Activated CD4-positive, alpha-beta T cell treated with anti-CD3 and anti-CD28 coated beads, Interleukin-2, amount 50 U/mL, for 24 hours (primary cell): ENCODE measurements at places on chromosomes 16 and 17.

GRCh38 chr17:82663381-82664275, 15.4 kb upstream of the WDR45B start:
- DNase-seq: no peak

DNA sequence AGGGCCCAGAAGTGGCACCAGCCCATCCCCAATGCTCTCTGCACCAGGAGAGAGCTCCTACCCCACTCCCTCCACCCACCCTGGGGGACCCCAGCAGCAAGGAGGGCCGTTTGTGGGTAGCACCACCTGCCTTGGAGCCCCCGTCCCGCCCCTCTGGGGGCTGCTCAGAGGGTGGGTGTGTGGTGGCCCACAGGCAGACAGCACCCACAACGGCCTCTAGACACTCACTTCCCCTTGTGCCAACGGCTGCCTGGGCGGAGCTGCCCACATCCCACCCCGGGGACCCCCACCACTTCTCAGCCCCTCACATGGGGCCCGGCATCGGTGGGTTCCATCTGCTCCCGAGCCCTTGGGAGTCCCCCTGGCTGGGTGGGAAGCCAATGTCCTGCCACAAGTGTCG, 33.3 kb downstream of the BAHCC1 start:
- no peak for DNase-seq

DNA sequence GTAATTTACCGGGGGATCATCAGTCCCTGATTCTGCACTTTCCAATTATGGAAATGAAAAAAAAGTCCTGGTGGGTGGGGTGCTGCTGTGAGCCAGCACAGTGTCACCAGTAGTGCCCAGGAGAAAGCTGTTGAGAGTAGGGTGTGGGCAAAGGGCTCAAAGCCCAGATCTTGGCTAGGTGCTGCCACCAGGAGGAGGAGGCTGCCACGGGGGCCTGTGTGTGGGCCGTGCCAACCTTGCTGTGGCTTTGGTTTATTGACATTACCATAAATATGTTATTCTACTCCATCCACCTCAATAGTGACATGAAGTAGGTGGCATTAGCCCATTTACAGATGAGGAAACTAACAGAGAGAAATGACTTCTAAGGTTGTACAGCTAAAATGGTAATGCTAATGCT, 6.7 kb upstream of the PRPSAP2 start:
- no peak for DNase-seq

GRCh38 chr16:73048292-73049080, 558 bp upstream of the ZFHX3 start:
- no peak for DNase-seq

GRCh38 chr16:50474138-50474537, 74.1 kb upstream of the NKD1 start:
- no peak for DNase-seq

- DNase-seq: no peak
These were observed 51.7 kb downstream of the SDK2 start for GRCh38 chr17:73592501-73592961.

DNA sequence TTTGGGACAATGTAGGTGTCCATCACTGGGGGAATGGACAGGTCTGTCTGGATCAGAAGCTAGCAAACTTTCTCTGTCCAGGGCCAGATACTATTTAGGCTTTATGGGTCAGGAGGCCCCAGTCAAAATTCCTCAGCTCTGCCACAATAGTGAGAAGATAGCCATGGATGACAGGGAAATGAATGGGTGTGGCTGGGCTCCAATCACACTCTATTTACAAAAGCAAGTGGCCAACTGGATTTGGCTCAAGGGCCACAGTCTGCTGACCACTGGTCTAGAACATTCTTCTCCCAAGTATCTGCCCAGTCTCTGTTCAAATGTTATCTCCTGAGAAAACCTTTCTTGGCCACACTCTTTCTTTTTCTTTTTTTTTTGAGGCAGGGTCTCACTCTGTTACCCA, 339.9 kb downstream of the SOX9 start:
- DNase-seq: no peak

GRCh38 chr16:85362443-85362842, 250.2 kb upstream of the CIBAR2 start:
- no peak for DNase-seq

DNA sequence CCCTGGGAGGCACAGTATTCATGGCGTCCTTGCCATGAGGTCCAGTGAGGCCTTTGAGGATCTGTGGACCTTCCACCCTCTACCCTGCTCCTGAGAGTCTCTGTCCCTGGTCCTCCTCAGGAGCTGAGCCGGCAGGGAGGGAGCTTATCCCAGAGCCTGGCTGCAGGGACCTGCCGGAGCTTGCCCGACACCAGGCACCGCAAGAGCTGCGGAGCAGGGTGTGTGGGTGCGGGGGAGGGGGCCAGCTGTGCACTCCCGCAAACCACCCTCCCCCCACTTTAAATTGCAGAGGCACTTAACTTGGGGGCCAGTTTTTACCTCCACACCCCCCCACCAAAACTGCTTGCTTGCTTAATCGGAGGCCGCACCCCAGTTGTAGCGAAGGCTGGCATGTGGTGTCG, 609 bp upstream of the ZNF750 start:
- DNase-seq: no peak

- no peak for DNase-seq
These were observed at the start of gene NTN3 for GRCh38 chr16:2471016-2471652. NTN3 (plus strand) TSS chr16:2471297; CDS start chr16:2471702, 405 bp downstream.

DNA sequence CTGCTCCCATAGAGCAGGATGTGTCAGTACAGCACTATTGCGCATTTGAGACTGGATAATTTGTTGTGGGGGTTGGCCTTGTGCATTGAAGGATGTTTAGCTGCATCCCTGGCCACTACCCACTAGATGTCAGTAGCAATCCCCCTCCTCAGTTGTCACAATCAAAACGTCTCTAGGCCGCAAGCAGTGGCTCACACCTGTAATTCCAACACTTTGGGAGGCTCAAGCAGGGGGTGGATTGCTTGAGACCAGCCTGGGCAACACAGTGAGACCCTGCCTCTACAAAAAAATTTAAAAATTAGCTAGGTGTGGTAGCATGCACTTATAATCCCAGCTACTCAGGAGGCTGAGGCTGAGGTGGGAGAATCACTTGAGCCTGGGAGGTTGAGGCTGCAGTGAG, 48.4 kb downstream of the CENPV start:
- no peak for DNase-seq

GRCh38 chr17:40019140-40019991, 4.1 kb downstream of the CSF3 start:
- no peak for DNase-seq

DNA sequence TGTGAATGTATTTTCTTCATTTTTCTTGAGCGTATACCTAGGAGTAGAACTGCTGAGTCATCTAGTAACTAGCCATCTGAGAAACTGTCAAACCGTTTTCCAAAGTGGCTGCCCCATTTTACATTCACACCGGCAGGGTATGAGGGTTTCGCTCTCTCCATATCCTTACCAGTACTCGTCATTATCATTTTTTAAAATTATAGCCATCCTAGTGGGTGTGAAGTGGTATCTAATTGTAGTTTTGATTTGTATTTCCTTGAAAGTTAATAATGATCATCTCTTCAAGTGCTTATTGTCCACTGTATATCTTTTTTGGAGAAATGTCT, 6.0 kb downstream of the RNF157 start:
- no peak for DNase-seq

DNA sequence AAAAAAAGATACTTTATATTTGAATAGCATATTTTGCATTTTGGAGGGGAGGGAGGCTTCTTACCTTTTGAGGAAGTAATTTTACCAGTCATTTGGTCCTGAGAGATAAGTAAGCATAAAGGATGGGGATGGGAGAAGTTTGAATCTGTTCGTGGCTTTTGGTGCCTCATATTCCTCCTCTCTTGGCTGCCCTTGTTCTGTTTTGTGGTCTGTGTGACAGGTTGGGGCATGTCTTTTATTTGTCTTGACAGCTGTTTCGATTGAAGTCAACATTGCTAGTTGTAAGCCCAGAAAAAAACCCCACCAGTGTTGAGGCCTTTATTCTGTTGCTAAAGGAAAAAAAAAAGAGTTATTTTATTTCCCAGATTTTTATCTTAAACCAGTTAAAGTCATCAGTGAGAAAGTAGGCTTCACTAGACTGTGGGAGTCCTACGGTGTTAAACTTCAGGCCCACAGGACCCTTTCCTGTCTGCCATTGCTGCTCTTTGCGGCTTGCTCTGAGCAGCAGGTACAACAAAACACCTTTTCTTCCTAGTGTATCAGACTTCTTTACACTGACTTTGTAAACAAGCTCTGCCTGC, 11.4 kb downstream of the SLC7A6 start:
- DNase-seq: no peak

DNA sequence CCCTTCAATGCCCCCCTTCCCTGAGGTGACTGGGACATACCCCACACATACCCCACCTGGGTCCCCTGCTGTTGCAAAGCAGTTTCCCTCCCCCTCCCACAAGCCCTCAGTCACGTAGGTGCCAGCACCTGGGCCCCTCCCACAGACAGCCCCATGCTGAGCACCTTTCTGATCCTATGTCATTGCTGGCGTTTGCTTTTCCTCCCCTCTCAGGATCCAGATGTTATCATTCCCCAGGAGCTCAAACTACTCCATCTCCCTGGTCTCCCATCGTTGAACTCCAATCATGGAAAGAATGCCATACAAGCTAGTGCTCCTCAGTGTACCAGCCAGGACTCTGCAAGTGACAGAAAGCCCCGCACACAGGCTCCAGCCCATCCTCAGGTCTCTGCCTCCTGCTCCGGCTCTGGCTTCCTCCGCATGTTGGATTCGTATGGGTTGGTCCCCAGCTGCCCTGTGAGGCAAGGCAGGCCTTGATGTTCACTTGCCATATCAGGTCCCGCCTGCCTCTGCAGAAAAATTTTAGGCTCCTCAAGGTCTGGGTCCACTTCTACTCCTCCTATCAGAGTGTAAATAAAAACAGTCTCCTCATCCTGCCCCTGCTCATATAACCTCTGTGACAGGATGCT, 31.4 kb upstream of the MED9 start:
- no peak for DNase-seq

- DNase-seq: no peak
These were observed 47.9 kb downstream of the PGS1 start for GRCh38 chr17:78426293-78426879.

GRCh38 chr16:31352376-31353115, 2.4 kb upstream of the ITGAX start:
- no peak for DNase-seq

DNA sequence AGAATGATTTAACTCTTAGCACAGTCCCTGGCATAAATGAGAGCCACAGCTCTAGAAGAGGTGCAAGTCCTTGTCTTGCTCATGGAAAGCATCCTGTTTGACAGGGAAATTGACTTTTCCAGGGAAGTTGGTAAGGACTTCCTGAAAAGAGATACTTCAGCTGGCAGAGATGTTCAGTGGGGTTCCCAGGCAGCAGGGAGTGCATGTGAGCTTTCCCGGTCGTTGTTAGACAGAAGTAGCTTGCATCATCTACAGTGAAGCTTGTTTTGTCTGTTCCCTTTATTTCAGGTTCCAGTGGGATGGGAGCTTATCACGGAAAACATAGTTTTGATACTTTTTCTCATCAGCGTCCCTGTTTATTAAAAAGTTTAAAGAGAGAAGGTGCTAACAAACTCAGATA, 22.9 kb downstream of the ALDH3A2 start:
- no peak for DNase-seq

- DNase-seq: no peak
These were observed 67.6 kb downstream of the USP31 start for GRCh38 chr16:23081675-23082119.

DNA sequence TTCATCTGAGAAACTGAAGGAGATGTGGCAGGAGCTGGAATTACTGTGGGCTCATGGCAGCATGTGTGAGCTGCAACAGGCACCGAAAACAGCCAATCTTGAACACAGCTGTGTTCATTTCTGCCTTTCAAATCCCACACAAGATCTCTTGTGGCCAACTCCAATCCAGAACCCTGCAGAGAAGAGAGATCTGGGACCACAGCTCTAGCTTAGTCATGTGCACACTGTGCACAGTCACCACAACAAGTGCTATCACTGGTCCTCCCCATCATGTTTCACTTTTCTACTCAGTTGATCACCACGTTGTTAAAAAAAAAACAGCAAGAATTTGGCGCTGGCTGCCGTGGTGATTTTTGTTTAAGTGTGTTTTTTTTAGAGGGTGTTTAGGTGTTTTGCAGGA, 254.5 kb upstream of the ELAC2 start:
- no peak for DNase-seq

DNA sequence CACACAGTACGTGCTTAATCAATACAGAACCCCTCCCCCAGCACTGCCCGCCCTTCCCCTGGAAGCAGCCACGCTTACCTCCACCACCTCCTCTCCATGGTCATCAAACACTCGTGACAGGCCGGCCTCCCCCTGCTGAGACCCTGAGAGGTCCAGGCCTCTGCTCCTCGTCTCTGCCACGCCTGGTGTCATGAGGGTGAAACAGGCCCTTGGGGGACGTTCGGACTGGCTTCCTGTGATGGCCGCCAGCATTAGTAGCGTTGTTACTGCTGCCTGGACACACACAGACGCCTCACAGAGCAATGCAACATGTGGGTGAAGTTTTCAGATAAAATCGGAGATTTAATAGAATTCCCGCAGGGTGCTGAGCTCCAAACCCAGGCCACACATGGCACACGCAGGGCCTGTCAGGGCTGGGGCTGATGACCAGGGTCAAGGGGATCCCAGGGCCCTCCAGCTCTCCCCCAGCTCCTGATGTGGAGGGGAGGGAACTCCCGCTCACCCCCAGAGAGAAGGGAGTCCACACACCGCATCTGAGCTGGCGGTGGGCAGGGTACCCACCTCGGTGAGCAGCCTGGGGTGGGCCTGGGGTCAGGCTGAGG, 15.9 kb upstream of the SLC38A10 start:
- no peak for DNase-seq

GRCh38 chr17:51585514-51586104, 325.3 kb downstream of the UTP18 start:
- DNase-seq: no peak

DNA sequence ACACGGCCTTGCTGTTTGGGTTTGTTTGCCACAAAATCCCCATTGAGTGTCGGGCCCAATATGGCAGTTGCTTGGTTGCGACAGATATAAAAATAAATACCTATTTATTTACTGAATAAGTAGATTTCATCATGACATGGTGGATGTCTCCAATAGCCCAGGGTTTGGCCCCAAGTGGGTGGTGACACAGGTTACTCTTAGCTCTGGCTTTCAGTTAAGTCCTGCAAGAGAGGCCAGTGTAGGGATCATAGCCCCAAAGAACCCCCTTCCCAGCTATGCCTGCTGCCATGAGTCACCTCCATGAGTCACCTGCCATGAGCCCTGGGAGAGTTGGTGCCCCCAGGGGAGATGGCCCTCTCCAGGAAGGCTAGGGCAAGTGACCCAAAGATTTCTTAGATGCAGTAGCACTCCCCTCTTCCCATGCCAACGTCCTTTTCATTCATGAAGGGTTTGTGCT, 78.7 kb upstream of the LGALS9 start:
- no peak for DNase-seq

DNA sequence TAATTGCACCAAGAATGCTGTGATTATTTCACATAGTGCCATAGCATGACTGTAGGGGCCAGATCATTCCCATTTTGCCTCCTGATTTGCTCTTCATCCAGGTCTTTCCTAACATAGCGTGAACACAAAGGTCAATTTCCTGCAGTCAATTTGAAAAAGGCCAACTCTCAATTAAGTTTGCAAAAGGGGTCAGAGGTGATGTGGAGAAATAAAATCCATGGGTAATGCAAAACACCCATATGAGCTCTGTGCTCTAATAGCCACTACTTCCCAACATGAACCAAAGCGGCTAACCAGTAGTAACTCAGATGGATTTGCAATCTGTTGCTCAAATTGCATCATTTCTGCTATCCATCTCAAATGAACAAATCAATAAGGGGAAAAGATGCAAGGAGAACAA, 275.5 kb upstream of the SOX9 start:
- no peak for DNase-seq

GRCh38 chr17:15237106-15237425, 28.1 kb downstream of the PMP22 start:
- no peak for DNase-seq

- no peak for DNase-seq
These were observed 2.2 kb upstream of the PDPK1 start for GRCh38 chr16:2535625-2536013.
